ENCODE measurements at places on chromosomes 1 and 21.
A peak's percentile ranks its signal among the peaks of the same experiment; 100 is the strongest.

DNA sequence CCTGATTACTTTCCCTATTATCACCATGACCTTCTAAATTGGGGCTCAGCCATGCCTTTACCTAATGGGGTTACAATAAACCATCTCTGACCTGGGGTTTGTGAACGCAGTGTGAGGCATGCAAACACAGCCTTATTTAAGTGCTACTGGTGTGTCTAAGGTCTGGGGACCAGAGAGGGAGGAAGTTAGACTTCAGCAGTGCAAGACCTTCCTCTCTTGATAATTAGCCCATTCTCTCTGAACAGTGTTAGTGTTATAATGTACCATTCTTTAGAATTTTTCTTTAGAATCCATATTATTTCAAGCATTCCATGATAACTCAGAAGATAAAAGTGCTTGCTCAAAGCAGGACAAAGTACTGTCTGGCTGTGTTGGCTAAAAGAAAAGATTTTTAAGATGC, 10.5 kb upstream of the LRRC8D start:
- DNase-seq, result no peak

DNA sequence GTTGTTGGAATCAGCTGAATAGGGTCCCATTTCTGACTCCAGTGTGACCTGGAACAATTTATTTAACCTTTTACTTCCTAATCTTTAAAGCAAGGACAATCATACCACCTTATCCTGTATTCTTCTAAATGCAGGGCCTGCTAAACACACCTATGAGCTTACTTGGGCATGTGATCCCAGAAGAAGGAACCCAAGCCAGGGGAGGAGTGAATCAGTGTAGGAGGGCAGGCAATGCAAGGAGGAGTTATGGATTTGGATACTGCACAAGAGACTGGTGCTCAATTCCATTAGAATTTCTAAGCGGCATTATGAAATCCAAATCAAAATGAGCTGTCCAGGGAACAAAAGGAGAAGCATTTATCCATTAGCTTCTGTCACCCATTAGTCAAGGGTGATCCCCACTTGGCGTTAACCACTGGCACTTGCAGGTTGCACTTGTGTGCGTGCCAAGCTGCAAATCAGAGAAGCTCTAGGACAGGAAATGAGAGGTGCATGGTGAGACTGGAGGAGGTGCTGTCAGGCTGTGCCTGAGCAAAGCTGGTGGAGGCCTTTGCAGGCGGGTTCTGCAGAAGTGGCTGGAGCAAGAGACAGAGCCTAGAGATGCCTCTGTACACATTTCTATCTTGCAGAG, 297.2 kb upstream of the PLXNA2 start:
- DNase-seq, result no peak

- no peak for DNase-seq
These were observed 1.0 kb downstream of the RD3 start for GRCh38 chr1:211490821-211491415.

GRCh38 chr21:38920631-38921398, 115.1 kb downstream of the ETS2 start:
- DNase-seq, result no peak

- no peak for DNase-seq
These were observed 15.4 kb downstream of the RIMS3 start for GRCh38 chr1:40650075-40650474.

GRCh38 chr1:244919320-244920282, 55.3 kb upstream of the HNRNPU start:
- DNase-seq, result no peak

DNA sequence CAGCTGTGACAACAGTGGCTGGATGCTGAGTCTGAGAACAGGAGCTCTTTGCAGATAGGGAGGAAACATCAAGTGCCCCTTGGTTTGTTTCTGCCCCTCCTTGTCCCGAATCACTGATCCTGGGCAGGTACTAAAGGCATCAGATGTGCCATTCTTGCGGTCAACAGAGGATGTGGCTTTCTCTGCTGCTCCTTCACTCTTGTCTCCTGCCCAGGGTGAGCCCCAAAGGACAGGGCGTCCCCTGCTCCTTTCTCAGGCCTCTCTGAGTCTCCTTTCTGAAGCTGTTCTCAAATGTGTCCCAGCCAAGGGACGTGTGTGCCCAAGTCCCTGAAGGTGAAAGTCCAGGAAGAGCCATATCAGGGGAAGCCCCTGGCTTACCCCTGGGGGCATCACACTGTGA, 31.7 kb downstream of the SLC37A1 start:
- no peak for DNase-seq

GRCh38 chr1:91165033-91165654, 143.3 kb upstream of the ZNF644 start:
- peak; percentile 82 for DNase-seq

- no peak for DNase-seq
These were observed 444.2 kb downstream of the SETD4 start for GRCh38 chr21:35616090-35616489.

DNA sequence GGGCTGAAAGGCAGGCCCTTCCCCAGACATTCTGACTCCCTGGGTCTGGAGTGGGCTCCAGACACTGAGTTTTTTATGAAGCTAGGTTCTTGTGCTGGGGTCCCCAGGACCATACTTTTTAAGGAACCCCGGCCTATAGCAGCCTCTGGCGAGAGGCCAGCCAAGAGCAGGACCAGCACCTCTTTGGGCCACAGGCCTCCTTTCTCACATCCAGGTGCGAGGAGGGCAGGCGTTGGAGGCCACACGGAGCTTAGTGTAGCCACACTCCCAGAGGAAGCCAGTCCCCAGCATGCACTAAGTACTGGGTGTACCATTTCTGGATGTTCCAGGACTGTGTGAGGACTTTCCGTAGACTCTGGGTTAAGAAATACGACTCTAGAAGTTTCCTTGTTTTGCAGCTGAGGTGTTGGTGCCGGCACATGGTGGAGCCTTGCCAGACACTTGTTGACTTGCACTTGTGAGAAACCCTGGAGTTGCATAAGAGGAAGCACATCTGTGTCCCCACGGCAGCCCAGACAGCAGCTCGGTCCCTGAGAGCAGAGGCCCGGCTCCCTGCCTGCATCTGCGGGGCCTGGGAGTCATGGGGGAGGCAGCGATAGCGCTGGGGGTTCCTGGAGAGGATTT, 122.2 kb upstream of the VAMP3 start:
- peak; percentile 79 for DNase-seq

DNA sequence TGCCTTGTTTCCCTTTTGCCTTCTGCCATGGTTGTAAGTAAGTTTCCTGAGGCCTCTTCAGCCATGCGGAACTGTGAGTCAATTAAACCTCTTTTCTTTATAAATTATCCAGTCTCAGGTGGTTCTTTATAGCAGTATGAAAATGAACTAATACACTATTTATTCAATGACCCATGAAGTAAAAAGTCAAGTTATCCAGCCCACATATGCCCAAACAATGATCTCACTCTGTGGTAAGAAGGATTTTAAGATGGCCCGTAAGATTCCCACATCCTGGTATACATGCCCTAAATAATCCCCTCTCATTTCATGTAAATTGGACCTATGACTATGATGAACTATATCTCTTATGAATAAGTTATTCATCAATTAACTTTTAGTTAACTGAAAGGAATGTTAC, 1008.3 kb upstream of the B3GALT2 start:
- no peak for DNase-seq

DNA sequence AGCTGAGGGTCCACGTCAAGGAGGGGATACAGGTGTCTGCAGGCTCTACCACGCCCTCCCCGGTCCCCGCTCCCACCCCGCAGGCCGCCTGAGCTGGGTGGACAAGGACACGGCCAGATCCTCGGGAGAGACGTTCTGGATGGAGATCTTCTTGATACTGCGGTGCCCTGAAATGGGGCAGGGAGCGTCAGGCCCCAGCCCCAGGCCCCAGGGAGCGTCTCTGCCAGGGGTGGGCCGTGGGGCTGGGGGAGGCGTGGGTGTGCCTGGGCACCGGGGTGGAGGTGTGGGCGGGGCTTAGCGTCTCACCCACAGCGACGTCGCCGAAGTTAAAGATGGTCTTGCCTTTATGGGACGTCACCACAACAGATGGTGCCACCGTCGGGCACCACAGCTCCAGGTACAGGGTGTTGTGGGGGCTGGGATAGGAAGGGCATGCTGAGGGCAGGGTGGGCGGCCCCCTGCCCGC, 7.3 kb upstream of the TMEM52 start:
- DNase-seq, result no peak

GRCh38 chr1:26861286-26861701, 1.7 kb upstream of the SFN start:
- DNase-seq, result no peak

DNA sequence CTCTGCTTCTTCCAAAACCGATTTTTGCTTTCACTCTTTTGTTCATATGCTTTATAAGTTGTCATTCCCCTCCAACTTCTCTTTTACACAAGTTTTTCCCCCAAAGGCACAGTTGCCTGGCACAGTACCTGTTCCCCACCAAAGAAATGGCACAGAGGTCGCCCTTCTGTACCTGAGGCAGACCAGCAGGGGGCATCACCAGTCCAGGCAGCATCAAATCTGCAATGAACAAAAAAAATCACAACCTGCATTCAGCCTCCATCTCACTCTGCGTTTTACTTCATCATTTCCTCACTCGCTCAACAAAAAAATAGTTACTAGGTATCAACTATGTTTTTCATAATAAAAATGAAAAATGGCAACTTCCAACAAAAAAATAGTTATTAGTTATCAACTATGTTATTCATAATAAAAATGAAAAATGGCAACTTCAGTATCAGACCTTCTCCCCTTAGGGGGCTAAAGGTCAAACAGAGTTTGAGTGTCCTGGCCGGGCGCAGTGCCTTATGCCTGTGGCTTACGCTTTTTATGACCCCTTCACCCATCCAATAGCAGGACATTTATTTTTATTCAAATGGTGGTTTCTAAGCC, 4.1 kb downstream of the EIF2D start:
- peak; percentile 48 for DNase-seq

DNA sequence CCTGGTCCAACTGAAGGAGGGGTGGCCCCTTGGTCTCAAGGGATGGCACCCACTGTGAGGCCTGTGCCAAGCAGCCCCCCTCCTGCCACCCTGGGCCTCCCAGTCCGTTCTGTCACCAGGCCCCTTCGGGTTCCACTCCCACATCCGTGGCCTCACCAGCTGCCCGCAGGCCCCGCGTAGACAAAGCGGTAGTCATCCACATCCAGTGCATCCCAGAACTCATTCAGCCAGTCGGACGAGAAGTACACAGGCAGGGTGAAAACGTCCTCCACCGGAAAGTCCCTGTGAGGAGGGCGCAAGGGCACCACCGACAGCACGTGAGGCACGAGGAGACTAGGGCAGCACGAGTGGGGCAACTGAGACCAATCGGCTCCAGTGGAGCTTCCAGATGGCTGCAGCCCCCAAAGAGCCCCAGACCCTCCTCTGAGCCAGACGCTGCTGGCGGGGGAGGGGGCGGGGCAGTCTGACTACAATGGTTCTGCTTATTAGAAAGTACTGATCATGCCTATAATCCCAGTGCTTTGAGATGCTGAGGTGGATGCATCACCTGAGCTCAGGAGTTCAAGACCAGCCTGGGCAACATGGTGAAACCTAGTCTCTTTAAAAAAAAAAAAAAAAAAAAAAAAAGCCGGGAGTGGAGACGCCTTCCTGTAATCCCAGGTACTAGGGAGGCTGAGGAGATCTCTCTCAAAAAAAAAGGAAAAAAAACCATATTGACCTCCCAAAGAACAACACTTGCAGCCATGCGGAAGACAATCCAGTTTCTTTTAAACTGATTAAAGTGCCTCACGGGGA, 1.2 kb downstream of the JMJD4 start:
- no peak for DNase-seq

- no peak for DNase-seq
These were observed 115.6 kb downstream of the PTBP2 start for GRCh38 chr1:96837057-96837780.

DNA sequence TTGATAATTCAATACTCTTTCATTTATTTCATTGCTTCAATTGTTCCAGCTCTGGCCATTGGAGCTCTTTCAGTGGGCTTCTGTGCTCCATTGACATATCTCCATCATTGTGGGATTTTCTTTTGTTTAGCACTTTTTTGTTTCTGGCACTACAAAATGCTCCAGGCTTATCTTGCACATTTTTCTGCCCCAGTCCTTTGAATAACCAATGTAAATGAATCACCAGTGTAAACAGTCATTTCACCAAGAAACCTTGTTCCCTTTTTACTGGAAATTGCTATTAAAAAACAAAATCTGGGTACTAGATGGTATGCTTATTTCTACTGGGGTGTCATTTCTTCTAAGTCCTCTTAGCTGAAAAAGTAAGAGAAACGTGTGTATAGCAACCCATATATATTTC, 173.0 kb upstream of the LYPLAL1 start:
- no peak for DNase-seq

DNA sequence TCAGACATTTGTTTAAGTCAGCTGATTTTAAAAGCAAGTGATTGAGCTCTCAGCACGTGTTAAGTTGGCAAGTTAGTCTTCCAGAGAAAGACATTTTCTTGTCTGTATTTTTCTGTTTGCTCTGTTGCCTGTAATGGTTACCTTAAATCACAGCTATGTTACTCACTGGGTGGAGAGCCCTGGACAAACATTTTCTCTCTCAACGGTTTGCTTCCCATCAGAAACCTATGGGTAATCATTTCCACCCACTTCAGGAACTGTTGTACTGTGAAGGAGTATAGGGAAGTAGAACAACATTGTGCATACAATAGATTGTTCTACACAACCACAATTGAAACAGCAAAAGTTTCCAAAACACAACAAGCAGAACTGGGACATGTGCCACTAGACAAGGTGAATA, 113.9 kb upstream of the DPT start:
- no peak for DNase-seq

- DNase-seq, result no peak
These were observed 154.5 kb upstream of the GORAB start for GRCh38 chr1:170377440-170377839.

DNA sequence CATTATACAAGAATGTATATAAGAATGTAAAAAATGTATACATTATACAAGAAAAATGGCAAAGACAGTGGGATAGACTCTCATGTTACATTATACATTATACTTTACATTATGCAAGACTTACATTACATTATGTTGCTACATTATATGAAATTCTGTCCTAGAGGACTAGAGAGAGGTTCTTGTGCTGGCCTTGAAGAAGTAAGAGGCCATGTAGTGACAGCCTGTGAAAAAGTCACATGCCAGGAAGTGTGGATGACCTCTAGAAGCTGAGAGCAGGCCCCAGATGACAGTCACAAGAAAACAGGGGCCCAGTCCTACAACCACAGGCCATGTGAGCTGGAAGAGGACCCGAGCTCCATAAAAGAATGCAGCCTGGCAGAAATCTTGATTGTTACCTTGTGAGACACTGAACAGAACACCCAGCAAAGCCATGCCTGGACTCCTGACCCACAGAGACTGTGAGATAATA, 30.5 kb upstream of the AHCYL1 start:
- DNase-seq, result no peak

- no peak for DNase-seq
These were observed 8.0 kb downstream of the TIE1 start for GRCh38 chr1:43308635-43309404.

All from body of pancreas (tissue), 4 donors.